M059J (cell line): ENCODE measurements at places on chromosomes 16 and 17.
A peak's percentile ranks its signal among the peaks of the same experiment; 100 is the strongest.

DNA sequence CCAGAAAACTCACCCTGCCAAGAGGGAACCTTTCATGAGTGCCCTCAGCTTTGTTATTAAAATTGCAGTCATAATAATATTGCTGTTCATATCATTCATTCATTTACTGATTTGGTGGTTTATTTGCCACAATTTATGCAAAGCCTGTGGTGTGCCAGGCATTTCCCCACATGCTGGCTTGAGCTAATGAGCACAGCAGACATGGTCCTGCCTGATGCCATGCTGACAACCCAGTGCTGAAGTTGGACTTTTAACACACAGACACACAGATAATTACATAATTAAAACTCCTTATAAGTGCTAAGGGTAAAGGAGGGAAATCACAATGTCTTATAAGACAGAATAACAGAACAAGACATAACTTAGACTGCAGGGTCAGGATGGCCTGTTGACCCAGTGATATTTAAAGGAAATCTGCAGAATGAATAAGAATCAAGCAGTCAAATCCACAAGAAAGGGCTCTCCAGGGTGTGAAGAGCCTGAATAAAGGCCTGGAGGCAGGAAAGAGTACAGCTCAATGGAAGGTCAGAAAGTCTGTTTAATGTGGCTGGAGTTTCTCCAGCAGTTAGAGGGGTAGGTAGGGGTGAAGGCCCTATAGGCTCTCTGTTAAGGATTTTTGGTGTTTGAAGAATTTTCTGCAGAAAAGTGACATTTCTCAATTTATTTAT, 196.9 kb upstream of the CDH11 start:
- peak; percentile 38 for DNase-seq

DNA sequence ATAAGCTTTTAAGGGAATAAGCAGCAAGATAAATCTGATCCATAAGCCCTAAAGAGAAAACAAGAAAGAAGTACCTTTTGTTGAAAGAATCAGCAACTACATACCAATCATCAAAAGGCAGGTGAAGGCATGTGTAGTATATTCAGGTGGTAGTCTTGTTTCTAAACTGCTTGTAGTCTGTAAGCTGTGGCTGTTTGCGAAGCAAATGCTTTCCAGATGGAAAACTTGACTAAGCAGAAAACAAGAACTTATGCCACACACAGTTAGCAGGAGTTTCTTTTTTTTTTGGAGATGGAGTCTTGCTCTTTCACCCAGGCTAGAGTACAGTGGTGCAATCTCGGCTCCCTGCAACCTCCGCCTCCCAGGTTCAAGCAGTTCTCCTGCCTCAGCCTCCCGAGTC, 5.7 kb downstream of the CBX1 start:
- DNase-seq = no peak

- no peak for DNase-seq
These were observed 52.1 kb upstream of the TMEM132E start for GRCh38 chr17:34527136-34527907.

DNA sequence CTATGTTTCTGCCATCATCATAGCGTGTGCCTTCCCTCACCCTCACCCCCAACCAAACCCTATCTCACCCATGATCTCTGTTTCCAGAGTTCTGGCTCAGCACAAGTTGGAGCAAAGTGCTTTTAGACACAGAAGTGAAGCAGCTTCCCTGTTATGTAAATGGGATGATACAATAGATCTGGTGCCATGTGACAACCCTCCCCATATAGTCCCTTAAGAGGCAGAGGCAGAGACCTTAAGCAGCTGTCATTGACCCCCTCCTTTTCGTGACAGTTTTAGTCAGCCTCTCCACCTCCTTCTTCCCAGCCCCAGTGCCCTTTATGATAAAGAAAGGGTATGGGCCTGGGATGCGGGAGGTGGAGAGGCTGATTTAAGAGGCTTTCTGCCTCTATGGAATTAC, 40.3 kb upstream of the MED13 start:
- no peak for DNase-seq

DNA sequence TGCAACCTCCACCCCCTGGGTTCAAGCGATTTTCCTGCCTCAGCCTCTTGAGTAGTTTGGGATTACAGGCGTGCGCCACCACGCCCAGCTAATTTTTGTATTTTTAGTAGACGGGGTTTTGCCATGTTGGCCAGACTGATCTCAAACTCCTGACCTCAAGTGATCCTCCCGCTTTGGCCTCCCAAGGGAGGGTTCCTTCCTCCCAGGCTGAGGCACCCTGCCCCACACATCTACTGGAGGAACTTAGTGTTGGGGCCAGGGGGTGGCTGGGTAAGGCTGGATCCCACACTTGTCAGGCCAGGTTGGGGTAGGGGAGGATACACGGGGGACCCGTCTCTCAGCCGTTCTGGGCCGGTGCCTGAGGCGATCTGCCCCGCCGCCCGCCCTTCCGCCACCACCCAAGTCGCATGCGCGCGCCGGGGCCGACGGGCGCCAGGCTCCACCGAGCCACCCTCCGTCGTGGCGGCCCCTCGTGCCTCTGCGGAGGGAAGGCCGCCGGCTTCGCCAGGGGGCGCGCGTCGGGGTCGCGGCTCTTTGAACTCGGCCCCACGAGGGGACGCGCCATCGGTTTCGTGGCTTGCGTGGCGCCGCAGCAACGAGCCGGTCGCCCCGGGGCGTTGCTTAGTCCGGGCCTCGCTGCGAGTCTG, 15.9 kb downstream of the GRB7 start:
- no peak for DNase-seq

DNA sequence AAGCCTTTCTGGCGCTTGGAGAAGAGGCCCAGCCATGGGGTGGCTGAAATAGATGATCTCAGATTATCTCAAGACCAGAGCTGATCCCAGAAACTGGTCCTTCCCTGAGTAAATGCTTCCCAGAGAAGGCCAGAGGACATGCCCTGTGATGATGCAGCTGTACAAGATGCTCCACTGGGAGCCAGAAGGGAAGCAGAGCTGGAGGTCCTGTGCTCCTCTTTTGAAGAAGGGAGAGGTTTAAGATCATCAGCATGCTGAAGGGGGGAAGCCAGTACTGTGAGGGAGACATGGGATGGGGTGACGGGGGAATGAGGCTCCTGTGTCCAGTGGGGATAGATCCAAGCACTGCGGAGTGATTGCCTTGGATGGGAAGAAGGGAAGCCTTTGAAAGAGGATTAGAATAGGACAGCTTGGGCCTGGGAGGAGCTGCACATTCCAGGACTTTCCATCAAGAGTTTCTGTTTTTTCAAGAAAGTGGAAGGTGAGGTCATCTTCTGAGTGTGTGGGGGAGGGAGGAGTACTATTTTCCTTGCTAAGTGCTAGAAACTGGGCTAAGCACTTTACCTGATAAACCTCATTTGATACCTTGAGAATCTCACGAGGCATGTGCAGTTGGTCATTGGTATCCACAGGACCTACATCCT, 16.4 kb upstream of the ALOX15B start:
- DNase-seq = peak; percentile 18

DNA sequence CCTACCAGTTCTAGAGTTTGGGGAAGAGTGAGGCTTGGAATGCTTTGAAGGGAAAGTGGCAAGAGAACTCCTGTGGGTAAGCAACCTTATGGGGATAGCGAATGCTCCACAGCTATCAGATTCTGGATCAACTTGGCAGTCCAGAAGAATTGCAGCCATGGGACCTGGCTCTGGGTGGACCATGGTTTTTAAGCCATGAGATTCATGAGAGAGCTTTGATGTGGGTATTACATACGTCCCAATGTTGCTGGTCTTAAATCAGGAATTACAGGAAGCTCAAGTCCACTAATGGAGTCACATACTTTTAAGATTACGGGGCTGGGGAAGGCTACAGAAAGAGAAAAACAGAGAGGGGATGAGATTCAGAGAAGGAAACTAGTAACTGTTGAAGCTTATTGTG, 142.5 kb upstream of the ELAC2 start:
- no peak for DNase-seq

- DNase-seq = peak; percentile 30
These were observed 521 bp downstream of the C16orf87 start for GRCh38 chr16:46830417-46830901.

DNA sequence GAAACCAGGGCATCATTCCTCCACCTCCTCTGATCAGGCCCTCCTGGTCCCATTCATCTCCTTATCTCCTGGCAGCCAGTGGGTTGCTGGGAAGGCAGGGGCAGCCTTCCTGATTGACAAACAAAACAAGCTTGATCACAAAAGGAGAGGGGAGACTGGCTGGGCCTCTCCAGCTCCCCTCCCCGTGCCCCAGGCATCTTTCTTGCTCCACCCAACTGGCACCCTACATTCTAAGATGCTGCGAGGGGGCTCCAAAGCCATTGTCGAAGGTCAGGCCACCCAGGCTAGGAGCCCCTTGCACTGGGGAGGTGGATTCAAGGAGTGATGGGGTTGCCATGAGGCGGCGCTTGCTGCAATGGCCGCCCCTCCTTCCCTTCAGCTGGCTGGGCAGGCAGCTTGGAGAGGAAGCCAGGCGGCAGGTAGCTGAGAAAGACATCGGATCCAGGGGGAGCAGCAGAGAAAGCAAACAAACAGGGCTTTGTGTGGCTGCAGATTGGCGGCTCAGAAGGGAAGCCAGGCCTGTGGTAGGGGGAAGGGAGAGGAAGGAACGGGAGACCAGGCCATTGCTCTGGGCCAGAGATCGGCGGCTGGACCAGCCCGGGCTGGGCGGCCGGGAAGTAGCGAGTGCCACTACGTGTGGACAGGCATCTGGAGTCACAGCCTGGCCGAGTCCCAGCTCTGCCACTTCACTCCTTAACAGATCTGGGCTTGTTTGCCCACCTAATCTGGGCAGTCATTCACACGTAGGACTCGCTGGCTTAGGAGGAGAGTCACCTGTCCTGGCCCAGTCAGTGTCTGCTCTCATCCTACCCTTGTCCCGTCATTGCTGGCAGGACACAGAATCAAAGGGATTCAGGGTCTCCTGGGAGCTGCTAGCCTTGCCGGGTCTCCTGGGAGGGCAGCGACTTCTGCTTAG, 12.3 kb downstream of the RAI1 start:
- DNase-seq = peak; percentile 81

- no peak for DNase-seq
These were observed 2.6 kb upstream of the CHAD start for GRCh38 chr17:50471009-50471905.

DNA sequence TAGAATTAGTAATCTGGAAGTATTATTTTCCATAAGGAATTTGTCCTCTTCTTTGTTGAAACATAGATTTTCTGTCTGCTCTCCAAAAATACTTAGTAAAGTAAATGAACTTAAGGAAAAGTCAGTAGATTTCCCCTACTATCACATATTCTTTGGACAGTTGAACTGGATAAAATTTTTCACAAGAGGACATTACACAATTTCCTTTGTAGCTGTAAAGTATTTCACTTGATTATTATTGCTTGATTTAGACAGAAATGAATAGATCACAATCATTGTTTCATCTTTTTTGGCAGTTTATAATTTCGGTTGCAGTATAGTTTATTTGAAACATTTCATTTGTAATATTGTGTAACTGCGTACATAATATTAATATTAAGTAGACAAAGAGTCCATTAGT, 12.5 kb downstream of the CYB5B start:
- no peak for DNase-seq

DNA sequence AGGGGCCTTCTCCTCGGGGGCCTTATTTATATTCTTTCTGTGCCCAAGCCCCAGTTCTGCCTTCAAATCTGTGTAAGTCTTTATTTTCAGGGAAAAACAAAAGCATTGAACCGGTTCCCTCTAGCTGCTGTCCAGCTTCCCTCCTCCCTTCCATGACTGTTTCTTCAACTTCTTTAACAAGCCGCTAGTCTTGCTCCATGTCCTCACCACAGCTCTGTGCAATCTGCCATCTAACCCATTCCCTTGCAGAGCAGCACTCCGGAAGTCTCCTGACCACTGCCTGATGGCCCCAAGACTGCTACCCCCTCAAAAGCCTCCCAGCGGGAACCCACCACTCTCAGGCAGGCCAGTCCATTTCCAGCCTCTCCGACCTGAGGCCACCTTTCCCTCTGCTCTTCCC, 16.9 kb downstream of the EMC8 start:
- peak; percentile 32 for DNase-seq

GRCh38 chr16:11347831-11348230, 2.6 kb downstream of the RMI2 start:
- no peak for DNase-seq

DNA sequence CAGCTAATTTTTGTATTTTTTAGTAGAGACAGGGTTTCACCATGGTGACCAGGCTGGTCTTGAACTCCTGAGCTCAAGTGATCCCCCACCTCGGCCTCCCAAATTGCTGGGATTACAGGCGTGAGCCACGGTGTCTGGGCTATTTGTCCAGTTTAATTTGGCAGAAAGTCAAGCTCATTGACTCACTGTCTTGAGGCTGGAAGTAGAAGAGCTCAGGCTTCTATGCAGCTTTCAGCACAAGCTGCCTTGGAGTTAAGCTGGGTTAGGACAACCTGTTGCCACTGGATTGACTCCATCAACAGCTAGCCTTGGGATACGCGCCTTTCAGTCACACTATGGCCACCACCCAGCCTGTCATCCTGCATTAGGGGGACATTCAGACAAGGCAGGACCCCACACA, 76.2 kb upstream of the DNAH17 start:
- DNase-seq = peak; percentile 75

- no peak for DNase-seq
These were observed 1.4 kb downstream of the WIPI1 start for GRCh38 chr17:68455901-68456338.

GRCh38 chr17:49576917-49577649, 1.4 kb downstream of the NXPH3 start:
- DNase-seq = no peak

GRCh38 chr17:17556671-17557070, 34.8 kb downstream of the PEMT start:
- DNase-seq = no peak

GRCh38 chr16:64627288-64627687, 494.6 kb downstream of the CDH11 start:
- DNase-seq = peak; percentile 42

GRCh38 chr17:57889892-57890856, 40.3 kb upstream of the MRPS23 start:
- peak; percentile 96 for DNase-seq

DNA sequence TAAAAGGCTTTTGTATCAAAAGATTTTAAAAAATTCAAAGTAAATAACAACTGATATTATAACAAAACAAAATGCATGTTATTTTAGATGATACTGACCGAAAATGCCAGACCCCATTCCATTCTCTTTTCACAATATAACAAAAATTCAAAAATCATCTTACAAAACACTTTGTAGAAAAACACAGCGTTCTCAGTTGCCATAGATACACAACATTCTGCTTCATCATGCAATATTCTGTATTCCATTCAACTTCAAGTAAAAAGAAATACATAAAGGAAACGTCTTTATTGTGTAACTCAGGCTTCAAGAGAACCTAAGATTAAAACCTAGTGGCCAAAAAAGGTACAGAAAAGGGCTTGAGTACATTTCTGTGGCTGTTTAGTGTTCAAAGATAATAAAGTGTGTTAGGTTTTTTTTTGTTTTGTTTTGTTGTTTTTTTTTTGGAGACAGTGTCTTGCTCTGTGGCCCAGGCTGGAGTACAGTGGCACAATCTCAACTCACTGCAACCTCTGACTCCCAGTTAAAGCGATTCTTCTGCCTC, 250.5 kb downstream of the CEP112 start:
- no peak for DNase-seq

- no peak for DNase-seq
These were observed 15.1 kb downstream of the FA2H start for GRCh38 chr16:74759564-74759963.
